ENCODE measurements at places on chromosomes 1 and 21.
A peak's percentile ranks its signal among the peaks of the same experiment; 100 is the strongest.

DNA sequence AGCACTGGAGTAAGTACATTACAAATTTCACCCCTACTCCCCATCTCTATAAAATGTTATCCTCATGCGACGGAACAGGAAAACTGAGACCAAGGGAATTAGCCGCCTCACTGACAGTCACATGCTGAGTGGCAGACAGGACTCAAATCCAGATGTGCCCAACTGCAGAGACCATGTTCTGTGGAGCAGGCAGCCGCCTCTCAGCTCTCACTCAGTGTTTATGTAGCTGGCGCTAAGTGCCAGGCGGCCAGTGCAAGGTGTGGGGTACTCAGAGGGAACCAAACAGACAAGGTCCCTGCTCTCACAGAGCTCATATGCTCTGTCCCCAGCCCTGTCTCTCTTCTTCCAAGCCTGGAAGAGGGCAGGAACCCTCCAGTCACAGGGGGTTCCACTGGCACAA lies 5.1 kb downstream of the CAPZB start:
- DNase-seq = no peak

DNA sequence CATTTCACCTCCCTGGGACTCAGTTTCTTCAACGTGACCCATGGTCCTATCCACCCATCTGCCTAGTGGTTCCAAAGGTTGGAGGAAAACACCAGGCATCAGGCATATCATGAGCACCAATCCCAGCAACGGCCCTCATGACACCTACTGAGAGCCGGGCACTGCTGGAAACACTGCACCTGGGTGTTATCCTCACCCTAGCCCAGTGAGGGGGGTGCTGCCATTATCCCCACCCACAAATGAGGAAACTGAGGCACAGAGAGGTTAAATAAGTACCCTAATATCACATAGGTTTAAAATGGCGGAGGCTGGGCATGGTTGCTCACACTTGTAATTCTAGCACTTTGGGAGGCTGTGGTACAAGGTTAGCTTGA lies 206.9 kb downstream of the MATN1 start:
- no peak for DNase-seq

DNA sequence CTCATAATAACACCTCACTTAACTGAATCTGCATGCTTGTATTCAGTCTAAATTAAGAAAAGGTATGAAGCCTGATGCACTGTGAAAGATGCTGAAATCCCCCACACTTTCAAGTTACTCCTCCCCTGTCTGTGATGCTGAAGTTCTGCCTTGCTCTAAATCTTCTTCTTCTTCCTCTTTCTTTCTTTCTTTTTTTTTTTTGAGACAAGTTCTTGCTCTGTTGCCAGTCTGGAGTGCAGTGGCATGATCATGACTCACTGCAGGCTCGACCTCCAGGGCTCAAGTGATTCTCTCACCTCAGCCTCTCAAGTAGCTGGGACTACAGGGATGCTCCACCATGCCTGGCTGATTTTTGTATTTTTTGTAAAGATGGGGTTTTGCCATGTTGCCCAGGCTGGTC lies 231.0 kb upstream of the B3GALT2 start:
- no peak for DNase-seq

- DNase-seq = no peak
These were observed 113.1 kb downstream of the OLFML2B start for GRCh38 chr1:161910604-161911003.

DNA sequence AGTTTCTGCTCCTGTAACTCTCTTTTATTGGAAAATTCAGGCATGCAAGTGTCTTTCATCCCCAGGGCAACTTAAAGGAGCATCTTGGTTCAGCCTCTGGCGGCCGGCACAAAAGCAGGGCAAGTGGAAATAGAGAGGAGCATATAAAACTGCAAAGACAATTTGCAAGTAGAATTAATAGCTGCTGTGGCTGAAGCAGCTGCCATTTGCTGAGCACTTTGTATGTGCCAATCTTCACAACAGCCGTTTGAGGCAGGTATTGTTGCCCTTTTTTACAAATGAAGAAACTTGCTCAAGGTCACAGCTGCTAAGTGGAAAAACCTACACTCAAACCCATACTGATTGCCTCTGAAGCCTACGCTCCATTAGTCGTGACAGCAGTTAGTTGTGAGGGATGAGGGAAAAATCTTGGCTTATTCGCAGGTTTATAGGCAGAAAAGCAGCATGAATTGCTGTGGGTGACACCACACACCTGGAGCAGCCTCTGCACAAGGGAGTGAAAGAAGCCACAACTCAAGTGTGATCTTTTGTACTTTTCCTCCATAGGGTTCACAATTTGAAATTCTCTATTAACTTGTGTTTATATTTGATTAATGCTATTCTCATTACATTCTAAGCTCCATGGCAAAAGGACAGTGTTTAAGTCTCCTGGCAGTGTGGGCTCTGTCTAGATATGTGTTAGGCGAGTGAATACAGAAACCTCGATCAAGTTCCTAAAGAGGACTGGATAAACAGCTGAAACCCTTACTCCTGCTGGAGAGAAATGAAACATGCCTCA lies 99.0 kb upstream of the BEND5 start:
- DNase-seq = no peak

GRCh38 chr1:182350839-182351238 lies 40.8 kb downstream of the GLUL start:
- no peak for DNase-seq

GRCh38 chr1:109996476-109996875 lies 11.9 kb downstream of the AHCYL1 start:
- no peak for DNase-seq

GRCh38 chr1:163535807-163536206 lies 214.1 kb downstream of the NUF2 start:
- peak; percentile 9 for DNase-seq

DNA sequence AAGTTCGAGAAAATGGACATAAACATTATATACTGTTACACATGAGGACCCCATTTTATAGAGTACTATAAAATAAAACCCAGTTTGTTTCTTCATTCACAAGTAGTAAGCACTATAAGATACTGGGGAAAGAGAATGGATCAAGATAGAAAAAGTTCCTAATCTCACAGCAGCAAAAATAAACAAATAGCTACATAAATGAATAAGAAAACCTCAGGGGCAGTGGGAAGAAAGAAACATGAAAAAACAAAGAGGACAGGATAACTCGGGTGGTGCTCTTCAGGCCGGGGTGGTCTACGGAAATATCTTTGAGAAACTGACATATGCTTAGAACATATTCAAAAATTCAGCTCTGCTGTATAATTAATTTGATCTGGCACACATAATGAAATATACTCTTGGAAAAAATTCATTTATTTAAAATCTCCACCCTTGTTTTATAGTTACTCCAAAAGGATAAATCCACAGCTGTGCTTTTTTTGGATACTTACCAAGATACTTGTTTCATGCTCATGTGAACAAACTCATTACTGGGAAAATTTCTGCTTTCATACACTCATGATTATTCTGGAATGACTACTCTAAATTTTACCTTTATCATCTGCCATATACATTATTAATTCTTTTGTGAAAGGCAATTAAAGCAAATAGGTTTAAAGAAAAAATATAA lies 20.0 kb downstream of the CEP170 start:
- DNase-seq = peak; percentile 64

- DNase-seq = no peak
These were observed 60.5 kb downstream of the SYT2 start for GRCh38 chr1:202649553-202650392.

DNA sequence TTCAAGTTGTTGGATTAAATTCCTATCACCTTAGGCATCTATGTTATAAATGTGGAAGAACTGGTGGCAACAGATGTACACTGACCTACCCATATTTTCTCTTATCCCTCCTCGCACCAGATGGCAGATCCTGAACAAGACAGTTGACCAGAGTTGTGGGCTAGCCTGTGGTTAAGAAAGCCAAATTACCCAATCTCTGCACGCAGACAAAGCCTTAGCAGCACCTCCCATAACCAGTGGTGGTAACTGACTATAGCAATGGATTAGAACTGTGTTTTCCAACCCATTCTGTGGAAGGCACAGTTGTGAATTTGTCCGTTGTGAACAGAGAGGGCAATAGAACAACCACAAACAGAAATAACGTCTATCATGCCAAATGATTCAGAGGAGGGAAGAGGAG lies 20.6 kb downstream of the ABCB10 start:
- no peak for DNase-seq

All from stromal cell of bone marrow (primary cell).